ENCODE measurements at places on chromosomes 2 and 18. TPM values are rescaled to one million over a fixed set of nuclear protein-coding genes. Genes with fewer than 3 reads are reported as not detected.

- no peak overlapping the region for H3K4me3 ChIP-seq
- no peak for DNase-seq
- H3K36me3 ChIP-seq, result no peaks in the 10 kb centered on the region
- H3K4me1 ChIP-seq, result no peaks in the 10 kb centered on the region
- no peaks in the 10 kb centered on the region for H3K27me3 ChIP-seq
- H3K27ac ChIP-seq, result no peak overlapping the region
Measured at GRCh38 chr2:18372641-18373040, 187.8 kb downstream of the RDH14 start.

DNA sequence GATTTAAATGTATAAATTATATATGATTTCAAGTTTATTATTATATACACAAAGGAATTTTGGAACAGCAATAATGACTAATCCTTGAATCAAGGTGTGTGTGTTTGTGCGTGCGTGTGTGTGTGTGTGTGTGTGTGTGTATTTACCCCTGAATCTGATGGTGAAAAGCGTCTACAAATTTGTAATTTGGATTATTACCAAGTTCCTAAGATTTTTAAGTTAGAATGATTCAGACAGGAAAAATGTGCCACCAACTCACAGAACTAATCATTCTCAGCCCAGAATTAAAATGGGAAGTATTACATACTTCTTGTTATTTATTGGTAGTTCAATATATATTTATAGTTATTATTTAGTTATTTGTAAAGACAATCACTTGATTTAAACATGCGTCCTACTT, 12.3 kb downstream of the CALCRL start:
- H3K36me3 ChIP-seq, result no peaks in the 10 kb centered on the region
- H3K27ac ChIP-seq, result no peak overlapping the region
- DNase-seq, result no peak
- no peak overlapping the region for H3K4me3 ChIP-seq
- peaks cover 14% of the 10 kb centered on the region for H3K4me1 ChIP-seq
- H3K27me3 ChIP-seq, result no peaks in the 10 kb centered on the region

DNA sequence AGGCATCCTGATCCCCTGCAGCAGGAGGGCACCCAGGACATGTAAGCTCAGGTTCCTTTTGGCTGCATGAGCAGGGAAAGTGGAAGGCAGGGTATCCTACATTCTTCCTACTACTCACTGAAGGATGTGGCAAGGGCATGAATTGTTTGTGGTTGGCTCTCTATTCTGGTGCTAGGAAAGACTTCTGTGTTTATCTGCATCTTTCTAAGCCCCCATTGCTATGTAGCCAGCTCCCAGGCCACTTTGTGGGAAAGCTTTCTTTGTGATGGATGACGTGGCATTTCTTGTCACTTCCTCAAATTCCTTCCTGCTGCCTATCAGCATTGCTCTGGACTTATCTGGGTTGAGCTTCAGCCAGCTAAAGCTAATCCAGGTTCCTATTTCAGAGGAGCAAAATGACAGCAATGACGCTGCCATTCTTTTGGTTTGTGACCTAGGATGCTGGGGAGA, 46.2 kb downstream of the MEIS1 start:
- no peak for DNase-seq
- H3K36me3 ChIP-seq, result no peaks in the 10 kb centered on the region
- no peak overlapping the region for H3K4me3 ChIP-seq
- no peak overlapping the region for H3K27ac ChIP-seq
- H3K4me1 ChIP-seq, result no peaks in the 10 kb centered on the region

DNA sequence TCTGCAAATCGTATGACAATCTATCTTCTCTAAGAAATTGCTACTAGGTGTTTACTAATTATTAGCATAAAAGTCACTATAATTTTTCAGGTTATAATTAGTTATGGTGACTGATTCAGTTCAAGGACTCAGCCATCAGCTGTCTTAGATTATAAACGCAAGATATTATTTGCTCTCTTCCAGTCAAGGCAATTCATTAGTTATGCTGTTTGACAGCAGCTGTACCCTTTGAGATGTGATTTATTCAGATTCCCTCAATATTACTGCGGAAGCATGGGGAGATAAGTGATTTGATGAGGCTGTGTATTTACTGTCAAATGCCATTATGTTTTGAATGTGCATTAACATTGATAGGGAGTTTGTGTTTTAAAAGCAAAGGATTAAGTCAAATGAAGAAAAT, 558.9 kb upstream of the FSIP2 start:
- H3K36me3 ChIP-seq, result no peaks in the 10 kb centered on the region
- no peaks in the 10 kb centered on the region for H3K4me1 ChIP-seq
- H3K27me3 ChIP-seq, result no peaks in the 10 kb centered on the region
- no peak overlapping the region for H3K27ac ChIP-seq
- no peak for DNase-seq
- H3K4me3 ChIP-seq, result no peak overlapping the region

DNA sequence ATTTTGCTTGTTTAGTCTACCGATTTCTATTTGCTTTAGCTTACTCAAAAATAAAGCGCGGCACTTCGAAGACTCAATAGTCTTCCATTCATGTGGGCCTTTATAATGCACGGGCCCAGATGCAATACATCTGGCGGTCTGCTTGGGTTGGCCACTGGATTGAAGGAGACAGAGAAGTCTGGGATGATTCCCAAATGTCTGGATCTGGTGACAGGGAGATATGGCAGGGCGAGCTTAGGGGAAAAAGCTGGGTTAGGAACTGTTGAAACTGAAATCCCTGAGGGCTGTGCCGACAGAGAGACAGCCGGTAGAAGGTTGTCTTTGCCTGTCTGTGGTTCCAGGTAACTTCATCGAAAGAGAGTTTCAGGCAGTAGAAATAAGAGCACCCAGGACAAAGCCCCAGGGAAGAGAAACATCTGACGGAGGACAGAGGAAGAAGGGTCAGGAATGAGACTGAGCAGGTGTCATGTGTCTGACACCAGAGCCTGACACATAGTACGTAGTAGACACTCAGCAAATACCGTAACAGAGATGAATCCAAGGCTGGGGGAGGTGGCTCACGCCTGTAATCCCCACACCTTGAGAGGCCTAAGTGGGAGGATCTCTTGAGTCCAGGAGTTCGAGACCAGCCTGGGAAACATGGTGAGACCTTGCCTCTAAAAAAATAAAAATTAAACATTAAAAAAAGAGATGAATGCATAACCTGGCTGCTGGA, 13.6 kb downstream of the CLUL1 start:
- no peaks in the 10 kb centered on the region for H3K4me1 ChIP-seq
- H3K4me3 ChIP-seq, result no peak overlapping the region
- DNase-seq, result no peak
- no peak overlapping the region for H3K27ac ChIP-seq
- no peaks in the 10 kb centered on the region for H3K36me3 ChIP-seq

GRCh38 chr18:29326214-29326613, 1149.3 kb upstream of the CDH2 start:
- no peak overlapping the region for H3K4me3 ChIP-seq
- no peaks in the 10 kb centered on the region for H3K36me3 ChIP-seq
- H3K27ac ChIP-seq, result no peak overlapping the region
- no peak for DNase-seq
- no peaks in the 10 kb centered on the region for H3K4me1 ChIP-seq

GRCh38 chr2:624096-624495, 53.1 kb downstream of the TMEM18 start:
- H3K36me3 ChIP-seq, result no peaks in the 10 kb centered on the region
- H3K27me3 ChIP-seq, result no peaks in the 10 kb centered on the region
- H3K4me3 ChIP-seq, result no peak overlapping the region
- no peak for DNase-seq
- no peak overlapping the region for H3K27ac ChIP-seq
- no peaks in the 10 kb centered on the region for H3K4me1 ChIP-seq

DNA sequence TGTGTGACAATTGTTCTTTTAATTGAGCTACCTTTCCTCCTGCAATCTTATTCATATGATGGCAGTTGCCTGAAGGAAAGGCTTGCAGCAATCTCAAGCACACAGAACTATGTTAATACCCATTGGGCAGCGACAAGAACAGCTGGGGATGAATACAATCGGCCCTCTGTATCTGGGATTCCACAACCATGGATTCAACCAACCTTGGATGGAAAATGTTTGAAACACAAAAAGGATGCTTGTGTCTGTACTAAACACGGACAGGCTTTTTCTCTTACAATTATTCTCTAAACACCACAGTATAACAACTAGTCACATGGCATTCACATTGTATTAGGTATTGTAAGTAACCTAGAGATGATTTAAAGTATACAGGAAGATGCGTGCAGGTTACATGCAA, 256.1 kb upstream of the SIX2 start:
- H3K36me3 ChIP-seq, result no peaks in the 10 kb centered on the region
- no peak for DNase-seq
- H3K27ac ChIP-seq, result no peak overlapping the region
- no peaks in the 10 kb centered on the region for H3K4me1 ChIP-seq

- no peak overlapping the region for H3K4me3 ChIP-seq
- H3K27ac ChIP-seq, result no peak overlapping the region
- no peaks in the 10 kb centered on the region for H3K4me1 ChIP-seq
- H3K27me3 ChIP-seq, result no peaks in the 10 kb centered on the region
- H3K36me3 ChIP-seq, result no peaks in the 10 kb centered on the region
- no peak for DNase-seq
Measured at GRCh38 chr2:11977766-11978524, 231.5 kb downstream of the LPIN1 start.

GRCh38 chr18:45249246-45249661, 366.0 kb upstream of the SLC14A2 start:
- no peaks in the 10 kb centered on the region for H3K27me3 ChIP-seq
- no peaks in the 10 kb centered on the region for H3K36me3 ChIP-seq
- peaks cover 7% of the 10 kb centered on the region for H3K4me1 ChIP-seq
- no peak overlapping the region for H3K27ac ChIP-seq
- DNase-seq, result no peak

DNA sequence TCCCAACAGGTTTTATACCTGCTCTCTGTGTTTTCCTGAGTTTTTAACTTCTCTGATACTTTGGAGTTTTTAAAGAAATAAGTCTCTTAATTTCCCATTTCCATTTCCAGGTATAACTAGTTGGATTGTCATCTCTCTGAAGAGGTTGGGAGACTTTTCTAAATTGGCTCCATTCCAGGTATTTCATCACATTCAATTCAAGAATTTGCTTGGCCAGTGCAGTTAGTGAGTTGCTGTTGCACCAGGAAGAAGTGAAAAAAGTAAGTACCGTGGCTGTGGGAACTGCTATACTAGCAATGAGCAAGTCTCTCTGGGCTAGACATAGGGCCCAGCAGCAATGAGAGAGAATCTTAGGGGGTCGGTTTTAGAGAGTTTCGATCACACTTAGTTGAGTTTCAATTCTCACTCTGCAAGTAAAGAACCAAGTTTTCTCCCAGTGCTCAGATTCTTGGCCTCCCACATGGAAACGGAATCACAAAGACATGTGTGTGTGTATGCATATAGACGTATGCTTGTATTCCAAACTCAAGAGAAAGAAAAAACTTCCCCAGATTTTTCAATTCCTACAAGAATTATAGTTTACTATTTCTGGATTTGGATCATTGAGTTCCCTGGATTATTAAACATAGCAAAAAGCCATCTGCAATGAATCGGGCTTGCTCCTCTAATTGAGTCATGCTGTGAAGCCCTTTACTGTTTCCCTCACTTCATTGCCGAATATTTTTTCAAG, 894.4 kb downstream of the BCL11A start:
- no peak for DNase-seq
- no peaks in the 10 kb centered on the region for H3K4me1 ChIP-seq
- no peak overlapping the region for H3K4me3 ChIP-seq
- H3K36me3 ChIP-seq, result no peaks in the 10 kb centered on the region
- H3K27ac ChIP-seq, result no peak overlapping the region

GRCh38 chr2:209578394-209579001, 154.7 kb downstream of the MAP2 start:
- no peak overlapping the region for H3K27ac ChIP-seq
- no peak overlapping the region for H3K4me3 ChIP-seq
- no peaks in the 10 kb centered on the region for H3K27me3 ChIP-seq

GRCh38 chr2:226755631-226756030, 44.0 kb downstream of the IRS1 start:
- H3K4me1 ChIP-seq, result peaks cover 5% of the 10 kb centered on the region
- H3K27me3 ChIP-seq, result no peaks in the 10 kb centered on the region
- no peak overlapping the region for H3K4me3 ChIP-seq
- peak overlapping the region; percentile 24 for H3K27ac ChIP-seq
- no peak for DNase-seq

GRCh38 chr18:25734336-25734735, 356.1 kb downstream of the SS18 start:
- no peak overlapping the region for H3K4me3 ChIP-seq
- no peaks in the 10 kb centered on the region for H3K4me1 ChIP-seq
- no peaks in the 10 kb centered on the region for H3K36me3 ChIP-seq
- DNase-seq, result no peak
- H3K27me3 ChIP-seq, result no peaks in the 10 kb centered on the region

Gene AP1S3
- total RNA-seq, result 12.7 TPM

Gene IL1R1
- 55.3 TPM for total RNA-seq

Gene NEU2
- not detected for total RNA-seq

Gene ERBB4
- 0.59 TPM for total RNA-seq

Gene RAD51AP2
- 0.22 TPM for total RNA-seq

Gene RND3
- total RNA-seq, result 70.5 TPM

Gene CDH19
- total RNA-seq, result 1.8 TPM

Gene SPC25
- 1.1 TPM for total RNA-seq

Gene GPR17
- total RNA-seq, result not detected

Measured in right lobe of liver (tissue), 6 donors.